ENCODE measurements at places on chromosomes 11 and 22.

DNA sequence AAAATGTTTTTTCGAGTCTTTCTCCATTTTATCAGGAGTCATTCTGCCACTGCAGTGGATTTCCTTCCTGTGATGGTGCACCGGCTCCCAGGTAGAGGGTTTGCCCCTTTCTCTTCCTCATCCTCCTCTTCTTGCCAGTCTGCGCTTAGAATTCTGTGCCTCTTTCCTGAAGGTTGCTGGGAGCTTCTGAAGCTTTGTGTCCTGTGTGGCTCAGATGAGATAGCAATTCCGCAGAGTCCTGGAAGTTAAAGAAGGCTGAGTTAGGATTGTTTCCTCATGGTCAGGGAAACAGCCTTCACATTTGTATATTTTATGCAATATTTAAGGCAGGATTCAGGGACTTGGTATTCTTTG is 264 bp downstream of the BCO2 start:
- no peak for DNase-seq

DNA sequence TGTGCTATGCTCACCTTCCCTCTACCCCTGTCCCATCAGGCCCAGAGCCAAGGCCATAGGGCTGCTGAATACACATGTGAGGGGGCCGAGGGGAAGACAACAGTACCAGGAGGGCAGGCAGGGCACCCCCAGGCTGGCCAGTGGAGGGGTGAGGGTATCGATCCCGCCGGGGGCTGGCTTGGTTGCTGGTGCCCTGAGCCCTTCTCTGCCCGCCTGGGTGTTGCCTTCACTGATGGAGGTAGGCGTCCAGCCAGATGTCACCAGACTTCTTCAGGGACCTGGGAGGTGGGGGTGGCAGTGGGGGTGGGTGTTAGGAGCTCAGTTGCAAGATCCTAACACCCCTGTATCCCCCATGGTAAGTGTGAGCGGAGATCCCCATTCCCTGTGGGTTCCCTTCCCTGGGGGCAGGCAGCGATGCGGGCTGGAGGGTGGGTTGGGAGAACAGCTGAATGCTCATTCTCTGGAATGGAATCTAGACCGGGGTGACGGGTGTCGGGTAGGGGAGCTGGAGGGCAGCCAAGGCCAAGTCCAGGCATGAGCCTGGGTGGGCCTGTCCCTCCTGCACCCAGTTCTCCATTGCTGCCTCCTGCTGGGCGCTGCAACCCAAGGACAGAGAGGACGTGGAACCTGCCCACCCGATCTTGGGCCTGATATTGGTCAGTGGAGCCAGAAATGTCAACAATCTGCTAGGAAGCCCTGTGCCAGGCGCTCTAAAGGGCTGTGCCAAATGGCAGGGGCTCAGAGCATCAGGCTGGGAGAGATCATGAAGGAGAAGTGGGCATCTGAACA is 17.6 kb downstream of the FADS3 start:
- DNase-seq, result no peak

DNA sequence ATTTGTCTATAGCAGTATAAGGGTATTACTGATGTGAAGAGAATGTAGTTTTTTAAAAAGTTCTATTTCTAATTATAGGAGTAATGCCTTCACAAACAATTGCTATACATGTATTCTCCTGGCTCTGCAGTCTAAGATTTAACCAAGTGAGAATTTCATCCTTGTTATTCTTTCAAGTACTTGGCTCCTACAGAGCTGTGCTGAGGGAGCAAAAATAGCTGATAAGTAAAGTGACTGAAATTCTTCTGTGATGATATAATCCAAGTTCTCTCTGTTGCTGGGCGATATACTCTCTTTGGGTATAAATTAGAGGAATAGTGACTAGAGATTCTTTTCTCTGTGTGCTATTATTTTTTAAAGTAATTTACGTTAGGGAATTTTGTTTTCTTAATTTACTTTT is 68.0 kb downstream of the PGR start:
- DNase-seq, result no peak

GRCh38 chr11:114678125-114679036 is at the start of gene NXPE2:
TSS of gene NXPE2 (plus strand) at chr11:114678527. CDS start at chr11:114678576, 49 bp downstream.
- DNase-seq, result no peak

GRCh38 chr11:134207538-134208239 is 16.1 kb downstream of the NCAPD3 start:
- no peak for DNase-seq

DNA sequence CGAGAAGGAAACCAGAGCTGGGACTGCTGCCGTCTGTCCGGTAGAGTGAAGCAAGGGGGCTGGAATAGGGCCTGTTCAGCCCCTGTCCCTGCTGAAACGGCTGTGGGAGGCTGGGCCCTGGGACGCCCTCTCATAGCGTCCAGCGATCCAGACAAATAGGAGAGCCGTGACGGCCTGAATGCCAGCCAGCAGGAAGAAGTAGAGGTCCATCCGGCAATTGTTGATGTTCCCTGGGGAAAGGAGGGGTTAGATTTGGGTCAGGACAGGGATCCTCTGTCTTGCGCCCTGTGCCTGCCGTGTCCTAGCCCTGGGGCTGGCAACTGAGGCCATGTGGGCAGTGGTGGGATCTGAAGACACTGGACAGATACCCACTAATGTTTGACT is 12.9 kb downstream of the TMEM132A start:
- DNase-seq, result no peak

Data from glomerular endothelial cell (primary cell).